NCI-H446 (cell line): ENCODE measurements at places on chromosomes 7 and 10.

DNA sequence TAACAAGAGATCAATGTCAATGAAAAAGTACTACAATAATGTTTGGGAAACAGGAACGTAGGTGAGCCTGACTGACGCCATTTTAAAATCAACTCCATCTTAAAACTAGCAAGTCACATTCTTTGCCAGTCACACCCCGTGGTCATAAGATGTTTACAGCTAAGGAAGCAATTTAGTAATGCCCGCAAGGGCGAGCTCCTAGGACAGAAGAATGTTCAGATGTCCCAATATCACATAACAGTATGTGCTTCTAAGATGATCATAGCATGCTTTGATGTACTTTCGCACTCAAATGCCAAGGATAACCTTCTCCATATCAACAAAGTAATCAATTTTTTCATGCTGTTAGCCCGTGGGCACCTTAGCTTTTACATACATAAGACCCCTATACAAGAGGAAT is 113.8 kb upstream of the EGFR start:
- DNase-seq: no peak

DNA sequence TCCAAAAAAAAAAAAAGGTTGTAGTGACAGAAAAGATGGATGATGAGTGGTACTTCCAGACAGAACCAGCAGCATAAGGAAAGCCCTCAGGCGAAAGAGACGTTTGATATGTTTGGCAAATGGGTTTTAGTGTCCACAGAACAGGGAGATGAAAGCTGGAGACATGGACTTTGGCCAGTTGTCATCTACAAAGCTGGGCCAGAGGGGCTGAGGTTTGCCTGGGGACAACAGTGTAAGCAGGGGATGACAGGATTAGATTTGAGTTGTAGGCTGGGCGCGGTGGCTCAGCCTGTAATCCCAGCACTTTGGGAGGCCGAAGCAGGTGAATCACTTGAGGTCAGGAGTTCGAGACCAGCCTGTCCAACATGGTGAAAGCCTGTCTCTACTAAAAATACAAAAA is 47.8 kb upstream of the ELN start:
- no peak for DNase-seq

GRCh38 chr7:22997871-22998518 is 15.9 kb downstream of the HYCC1 start:
- DNase-seq: no peak

GRCh38 chr7:132443761-132444520 is 132.3 kb downstream of the PLXNA4 start:
- DNase-seq: no peak

GRCh38 chr10:5449823-5450222 is 37.5 kb downstream of the NET1 start:
- DNase-seq: no peak

DNA sequence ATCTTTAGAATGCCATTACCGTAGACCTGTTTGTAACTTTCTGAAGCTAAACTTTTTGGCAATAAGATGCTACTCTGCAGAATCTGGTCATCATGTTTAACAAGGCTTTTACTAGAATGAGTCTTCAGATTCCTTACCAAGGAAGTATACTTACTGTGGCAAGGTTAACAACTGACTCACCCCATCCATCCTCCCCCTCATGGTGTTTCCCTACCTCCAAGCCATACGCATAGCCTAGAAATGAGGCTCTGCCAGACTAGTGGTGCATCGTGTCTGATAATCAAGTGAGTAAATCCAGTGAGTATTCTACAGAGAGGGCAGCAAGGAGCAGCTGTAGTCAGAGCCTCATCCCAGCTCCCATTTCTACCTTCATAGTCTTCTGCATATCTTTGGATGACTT is 223.6 kb downstream of the IPMK start:
- DNase-seq: no peak

DNA sequence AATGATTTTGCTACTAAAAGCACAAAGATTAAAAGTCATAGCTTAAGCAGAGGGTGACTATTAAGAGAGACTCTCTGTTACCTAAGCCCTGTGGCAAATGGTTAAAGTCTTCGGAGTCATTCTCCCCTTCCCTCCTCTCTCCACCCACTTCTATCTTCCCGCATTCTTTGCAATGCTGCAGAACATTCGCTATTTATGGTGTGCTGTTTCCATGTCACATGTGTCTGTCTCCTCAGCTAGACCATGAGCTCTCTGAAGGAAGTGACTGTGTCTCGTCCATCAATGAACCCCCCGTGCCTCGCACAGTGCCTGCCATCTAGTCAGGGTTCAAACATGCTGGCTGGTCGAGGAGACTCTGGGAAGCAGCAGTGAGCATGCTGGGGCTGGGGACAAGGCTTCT is 272.4 kb downstream of the USP6NL start:
- DNase-seq: no peak

DNA sequence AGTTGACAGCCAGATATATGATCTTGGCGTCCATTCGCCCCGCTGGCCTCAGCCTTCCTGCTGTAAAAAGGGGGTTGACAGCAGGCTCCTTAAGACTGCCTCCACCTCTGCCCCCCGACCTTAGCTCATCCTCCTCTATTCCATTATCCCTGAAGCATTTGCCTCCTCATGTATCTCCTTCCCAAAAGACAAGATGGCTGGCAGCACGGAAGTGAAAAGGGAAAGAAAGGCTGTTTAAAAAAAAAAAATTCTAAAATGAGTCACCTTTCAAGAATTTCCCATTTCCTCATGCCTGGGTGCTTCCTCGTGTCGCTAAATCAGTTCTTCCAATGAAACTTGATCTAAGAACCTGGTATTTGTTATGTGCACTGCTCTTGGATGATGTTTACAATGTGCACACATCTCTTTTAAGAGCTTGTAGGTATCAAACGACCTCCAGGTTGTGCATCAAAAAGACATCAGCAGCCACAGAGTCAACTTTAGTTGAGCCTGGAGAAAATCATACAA is 1.7 kb downstream of the SCRN1 start:
- DNase-seq: peak; percentile 73

DNA sequence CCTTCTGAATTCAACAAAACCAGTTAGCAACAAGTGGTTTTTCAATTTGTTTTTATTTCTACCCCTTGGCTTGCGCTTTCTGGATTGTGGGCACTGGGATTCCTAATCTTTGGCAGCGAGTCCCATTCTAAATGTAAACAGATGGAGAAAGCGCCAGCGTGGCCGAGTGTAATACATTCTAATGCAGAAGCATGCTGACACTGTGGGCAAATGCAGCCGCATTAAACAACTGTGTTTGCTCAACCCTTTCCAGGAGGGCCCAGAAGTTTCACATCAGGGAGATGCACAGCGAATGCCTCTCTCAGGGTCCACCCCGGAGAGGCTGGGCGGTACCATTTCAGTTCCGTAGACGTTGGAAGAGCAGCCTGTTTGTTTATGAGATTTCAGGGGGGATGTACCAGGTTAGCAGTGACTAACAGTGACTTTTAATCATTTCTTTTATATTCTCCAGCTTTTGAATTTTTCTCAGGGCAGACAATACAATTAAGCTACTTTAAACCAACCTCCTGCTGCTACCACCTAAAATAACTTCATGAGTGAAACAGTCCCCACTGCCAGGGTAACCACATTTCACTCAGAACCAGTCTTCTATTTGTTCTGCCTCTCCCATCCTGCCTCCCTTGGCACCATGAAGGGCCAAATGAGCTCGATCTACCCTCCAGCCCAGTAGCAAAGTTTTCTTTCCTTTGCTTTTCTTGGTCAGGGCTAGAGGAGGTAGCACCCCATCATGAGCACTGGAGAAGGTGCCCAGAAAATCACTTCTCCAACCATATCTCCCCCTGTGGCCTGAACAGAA is 164.2 kb upstream of the ITGB1 start:
- no peak for DNase-seq

DNA sequence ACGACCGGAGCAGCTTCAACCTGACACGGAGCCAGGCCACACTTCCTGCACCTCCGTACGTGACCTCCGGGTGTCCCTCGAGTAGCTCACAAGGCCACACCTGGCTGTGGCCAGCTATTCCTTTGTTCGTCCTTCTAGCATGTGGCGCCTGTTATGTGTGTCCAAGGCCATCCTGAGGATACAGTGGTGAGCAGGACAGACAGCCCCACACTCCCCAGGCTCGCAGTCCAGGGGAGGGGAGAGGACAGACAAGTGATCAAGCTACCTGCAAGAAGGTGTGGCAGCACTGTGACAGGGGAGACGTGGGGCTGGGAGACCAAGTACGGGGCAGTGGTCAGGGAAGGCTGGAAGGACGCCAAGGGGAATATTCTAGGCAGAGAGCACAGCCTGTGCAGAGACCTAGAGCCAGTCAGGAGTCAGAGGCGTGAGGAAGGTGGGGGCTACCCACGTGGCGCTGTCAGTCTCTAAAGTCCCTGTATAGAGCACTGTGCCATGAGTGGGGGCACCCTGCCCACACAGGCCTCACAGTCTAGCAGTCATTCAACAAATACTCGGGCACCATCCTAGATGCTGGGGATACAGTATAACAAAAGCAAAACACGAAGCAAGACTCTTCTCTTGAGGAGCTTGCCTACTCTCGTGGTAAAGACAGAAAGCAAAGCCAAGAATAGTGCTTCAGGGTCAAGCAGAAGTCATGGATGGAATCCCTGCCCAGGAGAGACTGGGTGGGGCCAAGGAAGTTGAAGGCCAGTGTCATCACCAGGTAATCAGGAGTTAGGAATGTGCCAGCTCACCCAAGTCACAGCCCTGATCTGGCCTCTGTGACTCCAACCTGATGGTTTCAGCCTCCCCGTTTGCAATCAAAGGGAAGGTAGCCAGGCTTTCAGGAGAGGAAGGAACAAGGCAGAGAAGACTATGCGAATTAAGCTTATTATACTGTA is 58.6 kb downstream of the PROSER2 start:
- DNase-seq: no peak

DNA sequence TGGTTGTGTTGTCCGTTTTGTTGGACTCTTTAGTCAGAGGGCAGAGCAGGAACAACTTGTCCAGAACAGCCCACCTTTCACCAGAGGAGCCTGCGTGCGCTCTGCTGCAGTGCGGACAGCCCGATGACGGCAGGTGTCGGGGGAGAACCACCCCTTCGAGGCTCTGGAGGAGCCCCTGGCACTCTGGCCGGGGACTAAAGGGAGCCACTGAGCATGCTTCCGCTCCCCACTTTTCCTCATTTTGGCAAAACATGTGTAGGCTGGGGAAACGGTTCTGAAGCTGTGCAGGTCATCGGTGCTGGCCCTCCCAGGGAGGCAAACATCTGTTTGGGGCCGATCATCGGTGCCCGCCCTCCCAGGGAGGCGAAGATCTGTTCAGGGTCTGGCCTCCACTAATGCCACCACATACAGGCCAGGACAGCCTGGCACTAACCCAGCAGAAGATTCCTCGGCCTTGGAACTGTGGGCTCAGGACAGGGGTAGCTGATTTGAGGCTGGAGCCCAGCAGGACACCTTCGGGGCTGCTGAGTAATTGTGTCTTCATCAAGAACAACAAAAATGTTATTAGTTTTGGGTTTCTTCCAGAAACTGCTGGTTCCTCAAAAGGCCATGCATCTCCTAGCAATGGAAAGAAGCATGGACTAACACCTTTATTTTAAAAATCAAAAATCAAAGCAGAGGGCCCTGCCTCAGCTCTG is 124.4 kb upstream of the TCERG1L start:
- no peak for DNase-seq

- DNase-seq: no peak
These were observed 45.5 kb downstream of the DPYSL4 start for GRCh38 chr10:132232023-132232951.

- no peak for DNase-seq
These were observed 28.1 kb downstream of the ARL4A start for GRCh38 chr7:12715372-12716133.

GRCh38 chr7:27944643-27945042 is 204.7 kb downstream of the TAX1BP1 start:
- DNase-seq: peak; percentile 8

DNA sequence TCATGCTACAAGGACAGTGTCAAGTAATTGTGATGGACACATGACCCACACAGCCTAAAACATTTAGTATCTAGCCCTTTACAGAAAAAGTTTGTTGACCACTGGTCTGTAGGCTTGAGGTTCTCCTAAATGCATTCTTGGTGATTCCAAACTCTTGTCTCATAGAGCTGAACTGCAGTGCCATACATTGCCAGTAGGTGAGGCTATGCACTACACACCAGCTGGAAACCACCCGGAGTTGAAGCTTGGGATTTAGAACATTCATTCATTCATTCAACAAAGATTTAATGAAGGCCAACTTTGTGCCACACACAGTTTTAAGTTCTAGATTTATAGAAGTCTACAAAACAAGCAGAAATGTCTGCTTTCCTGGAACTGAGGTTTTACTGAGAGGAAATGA is 77.3 kb upstream of the TCF7L2 start:
- DNase-seq: no peak

DNA sequence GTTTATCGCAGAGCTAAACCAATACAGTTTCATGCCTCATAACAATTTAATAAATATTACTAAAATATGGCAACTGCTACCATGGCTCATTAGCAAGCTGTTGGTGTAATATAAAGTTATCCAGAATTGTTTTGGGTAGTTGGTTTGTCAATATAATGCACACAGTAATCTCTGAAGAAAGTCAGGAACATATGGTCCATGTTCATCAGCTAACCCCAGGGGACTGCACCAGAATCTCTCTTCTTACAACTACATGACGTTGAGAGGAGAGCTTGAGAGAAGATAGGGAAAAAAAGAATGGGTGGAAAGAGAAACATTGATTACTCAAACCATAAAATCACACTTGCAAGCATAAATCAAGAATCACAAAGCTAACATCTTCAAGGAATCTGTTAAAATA is 333.7 kb downstream of the NRG3 start:
- DNase-seq: no peak

GRCh38 chr7:108293149-108293612 is 163.0 kb upstream of the LAMB4 start:
- no peak for DNase-seq

GRCh38 chr10:66822801-66823200 is 103.0 kb upstream of the LRRTM3 start:
- peak; percentile 5 for DNase-seq

DNA sequence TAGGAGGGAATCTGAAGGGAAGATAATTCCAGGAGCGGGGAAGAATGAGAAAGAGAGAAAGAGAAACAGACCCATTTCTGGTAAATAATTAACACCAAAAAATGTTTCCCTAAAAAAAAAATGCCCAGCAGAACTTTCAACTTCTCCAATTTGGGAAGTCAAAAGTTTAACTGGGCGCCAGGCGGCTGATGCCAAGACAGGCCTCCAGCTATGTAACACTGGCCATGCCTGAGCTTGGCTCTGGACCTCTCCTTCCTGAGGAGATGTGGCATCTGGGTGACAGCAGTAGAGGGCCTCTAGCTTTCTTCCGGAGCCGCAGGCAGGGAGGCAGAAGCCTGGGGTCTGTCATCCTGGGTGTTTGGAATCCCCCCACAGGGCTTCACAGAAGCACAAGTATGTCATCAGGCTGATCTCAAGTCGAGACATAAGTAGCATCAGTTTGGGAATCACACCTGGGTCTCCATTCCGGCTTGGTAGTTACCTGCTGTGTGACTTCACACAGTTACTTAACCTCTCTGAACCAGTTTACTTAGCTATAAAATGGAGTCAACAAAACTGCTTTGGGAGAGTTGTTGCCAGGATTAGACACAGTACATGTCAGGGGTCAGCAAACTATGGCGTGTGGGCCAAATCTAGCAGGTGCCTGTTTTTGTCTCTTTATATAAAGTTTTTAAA is 50.5 kb upstream of the TCF7L2 start:
- no peak for DNase-seq
